Stimulated activated CD4-positive, alpha-beta T cell treated with anti-CD3 and anti-CD28 coated beads, TNF-alpha, amount 100 ng/mL, for 24 hours (primary cell): ENCODE measurements at places on chromosomes 5 and 9.
A peak's percentile ranks its signal among the peaks of the same experiment; 100 is the strongest.

DNA sequence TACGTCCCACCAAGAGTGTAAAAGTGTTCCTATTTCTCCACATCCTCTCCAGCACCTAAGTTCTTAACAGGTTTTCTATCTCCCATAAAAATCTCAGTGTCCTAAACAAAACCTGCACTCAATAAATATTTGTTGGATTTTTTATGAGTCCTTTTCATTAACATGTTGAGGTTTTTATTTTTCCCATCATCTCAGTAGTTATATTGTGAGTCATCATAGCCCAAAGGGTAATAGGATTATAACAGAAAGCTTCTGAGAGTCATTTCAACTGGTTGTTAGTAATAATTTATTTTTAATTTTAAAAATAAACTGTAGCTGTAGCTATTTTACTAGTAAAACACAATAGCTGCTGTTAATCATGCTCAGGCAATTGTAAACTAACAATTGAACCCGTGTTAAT is 331.6 kb upstream of the SLC30A5 start:
- no peak for DNase-seq

DNA sequence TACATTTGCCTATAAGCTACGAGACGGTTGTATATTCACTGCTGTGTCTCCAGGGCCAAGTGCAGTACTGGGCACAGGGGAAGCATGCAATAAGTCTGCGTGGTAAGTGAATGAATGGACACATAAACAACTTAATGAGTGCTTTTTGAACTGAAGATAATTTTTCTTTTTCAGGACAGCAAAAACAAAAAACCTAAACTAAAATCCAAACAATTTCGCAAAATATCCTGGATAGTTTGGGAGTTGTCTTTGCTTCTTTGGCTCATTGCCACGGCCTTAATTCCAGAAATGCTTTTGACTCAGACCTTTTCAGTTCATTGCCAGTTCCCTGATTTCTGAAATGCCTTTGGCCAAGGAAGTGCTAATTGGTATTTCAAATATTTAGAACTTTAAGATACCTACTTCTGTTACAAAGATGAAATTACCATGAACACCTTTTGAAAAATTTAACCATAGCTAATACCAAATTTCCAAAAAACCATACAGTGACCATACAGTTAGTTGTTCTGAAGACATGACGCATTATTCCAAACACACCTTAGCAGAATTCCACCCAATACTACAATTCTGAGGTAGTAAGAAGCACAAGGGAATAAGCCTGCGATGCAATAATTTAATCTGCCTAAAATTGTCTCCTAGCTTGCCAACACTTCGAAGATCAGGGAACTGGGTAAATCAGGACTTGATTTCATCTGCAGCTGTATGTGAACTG is 42.8 kb downstream of the TEK start:
- no peak for DNase-seq

- no peak for DNase-seq
Observed at GRCh38 chr5:72837524-72838096, 21.1 kb downstream of the TNPO1 start.

- DNase-seq, result no peak
Observed at GRCh38 chr5:148811756-148812155, 14.7 kb upstream of the ADRB2 start.

DNA sequence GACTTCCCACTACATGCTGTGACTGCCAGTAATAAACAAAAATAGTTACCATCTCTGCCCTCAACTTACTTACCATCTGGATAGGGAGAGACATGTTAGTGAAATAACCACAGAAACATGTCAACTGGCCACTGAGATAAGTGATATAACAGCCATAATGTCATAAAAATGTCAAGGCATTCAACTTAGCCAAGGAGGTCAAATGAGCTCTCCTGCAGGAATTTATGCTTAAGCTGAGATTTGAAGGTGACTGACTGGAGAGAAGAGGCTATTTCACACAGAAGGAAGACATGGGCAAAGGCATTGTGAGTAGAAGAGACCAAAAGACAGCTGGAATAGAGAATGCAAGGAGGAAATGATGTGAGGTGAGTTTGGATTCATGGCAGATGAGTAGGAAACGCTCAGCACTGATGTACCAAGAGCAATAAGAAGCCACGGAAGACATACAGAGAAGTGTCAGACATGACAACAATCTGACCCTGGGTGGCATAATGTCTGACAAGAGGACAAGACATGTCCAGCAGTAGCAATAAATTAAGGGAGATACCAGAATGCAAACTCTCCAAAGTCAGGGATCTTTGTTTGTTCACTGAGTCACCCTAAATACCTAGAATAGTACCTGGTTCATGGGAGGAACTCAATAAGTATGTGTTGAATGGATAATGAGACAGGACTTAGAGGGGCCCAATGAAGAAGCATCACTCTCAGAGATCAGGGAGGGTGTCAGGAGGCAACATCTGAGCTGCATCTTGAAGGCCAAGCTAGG is 318.8 kb downstream of the ACTL7B start:
- no peak for DNase-seq

- no peak for DNase-seq
Observed at GRCh38 chr5:59661954-59662615, 231.4 kb downstream of the PDE4D start.

GRCh38 chr5:28822071-28822470 is 1783.7 kb upstream of the CDH9 start:
- DNase-seq, result no peak

DNA sequence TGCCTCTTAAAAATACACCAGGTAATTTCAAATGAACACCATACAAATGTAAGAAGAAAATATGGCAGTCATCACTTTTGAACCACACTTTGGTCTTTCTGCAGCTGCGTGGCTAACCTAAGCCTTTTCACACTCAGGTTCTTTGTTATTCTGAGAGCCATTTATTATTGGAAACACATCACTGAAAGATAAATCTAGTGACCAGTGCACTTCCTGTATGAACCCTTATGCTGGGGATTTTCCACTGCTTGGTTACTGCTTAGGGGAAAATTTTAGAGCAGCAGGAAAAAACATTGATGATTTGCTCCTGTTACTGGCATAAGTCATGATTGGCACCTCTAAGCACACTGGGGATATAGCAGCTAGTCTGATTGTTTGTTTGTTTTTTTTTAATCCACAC is 58.6 kb upstream of the RANBP3L start:
- DNase-seq, result no peak

DNA sequence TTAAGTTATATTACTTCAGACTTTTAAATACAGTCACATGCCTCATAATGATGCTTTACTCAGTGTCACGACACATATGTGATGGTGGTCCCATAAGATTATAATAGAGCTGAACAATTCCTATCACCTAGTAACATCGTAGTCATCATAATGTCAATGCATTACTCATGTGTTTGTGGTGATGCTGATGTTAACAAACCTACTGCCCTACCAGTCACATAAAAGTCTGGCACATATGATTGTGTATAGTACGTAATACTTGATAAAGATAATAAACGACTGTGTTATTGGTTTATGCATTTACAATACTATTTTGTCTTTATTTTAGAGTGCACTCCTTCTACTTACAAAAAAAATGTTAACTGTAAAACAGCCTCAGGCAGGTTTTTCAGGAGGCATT is 103.7 kb downstream of the PAM start:
- DNase-seq, result no peak

DNA sequence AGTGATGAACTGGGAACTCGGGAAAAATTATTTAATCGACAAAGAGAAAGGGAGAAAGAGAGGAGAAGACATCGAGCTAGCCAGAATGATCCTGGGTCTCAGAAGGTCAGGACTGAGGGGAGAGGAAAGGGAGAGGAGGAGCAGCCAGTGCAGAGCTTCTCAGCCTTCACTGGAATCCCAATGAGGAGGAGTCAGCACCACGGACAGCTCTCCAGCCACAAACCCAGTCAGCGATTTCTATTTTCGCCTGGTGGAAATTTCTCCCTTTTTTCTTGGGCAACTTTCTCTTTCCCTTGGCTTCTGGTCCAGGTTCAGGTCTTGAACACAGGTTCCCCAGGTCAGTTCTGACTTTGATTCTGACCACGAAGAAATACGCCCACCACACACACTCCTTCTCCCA is 1.6 kb upstream of the BRINP1 start:
- DNase-seq, result no peak

GRCh38 chr5:68367287-68367686 is 151.7 kb downstream of the PIK3R1 start:
- DNase-seq, result no peak

DNA sequence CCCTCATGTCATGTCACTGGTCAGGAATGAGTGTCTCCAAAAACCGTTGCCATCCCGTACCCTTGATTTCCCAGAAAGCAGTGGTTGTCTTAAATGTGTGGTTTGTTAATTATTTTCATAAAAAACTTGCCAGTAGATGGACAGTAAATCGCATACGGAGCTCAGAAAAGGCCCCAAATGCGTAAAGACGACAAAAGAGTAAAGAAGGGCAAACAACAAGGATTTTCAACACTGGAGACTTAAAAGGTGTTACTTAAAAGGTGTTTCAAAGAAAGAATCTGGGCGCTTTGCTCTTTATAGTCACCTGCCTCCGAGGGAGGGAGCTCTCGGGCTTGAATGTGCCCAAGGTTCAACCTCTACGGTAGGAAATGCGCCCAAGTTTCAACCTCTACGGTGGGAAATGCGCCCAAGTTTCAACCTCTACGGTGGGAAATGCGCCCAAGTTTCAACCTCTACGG is 734 bp downstream of the KIF27 start:
- DNase-seq, result no peak

DNA sequence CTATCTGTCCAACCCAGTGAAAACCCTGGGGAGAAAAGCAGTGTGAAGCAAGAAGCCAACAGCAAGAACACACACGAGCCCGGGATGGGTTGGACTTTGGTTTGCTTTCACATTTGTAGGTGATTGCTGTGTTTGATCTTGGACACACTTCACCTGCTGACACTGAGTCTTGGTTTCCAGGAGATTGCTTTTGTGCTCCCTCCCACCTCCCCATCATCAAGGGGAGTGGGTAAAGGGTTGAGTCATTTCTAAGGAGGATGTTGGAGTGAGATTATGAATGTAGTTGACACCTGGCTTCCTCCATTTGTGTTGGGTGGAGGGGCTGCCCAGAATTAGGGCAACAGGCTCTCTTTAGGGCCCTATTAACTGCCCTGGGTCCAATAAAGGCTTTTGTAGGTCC is 37.5 kb downstream of the ANKDD1B start:
- DNase-seq, result no peak

DNA sequence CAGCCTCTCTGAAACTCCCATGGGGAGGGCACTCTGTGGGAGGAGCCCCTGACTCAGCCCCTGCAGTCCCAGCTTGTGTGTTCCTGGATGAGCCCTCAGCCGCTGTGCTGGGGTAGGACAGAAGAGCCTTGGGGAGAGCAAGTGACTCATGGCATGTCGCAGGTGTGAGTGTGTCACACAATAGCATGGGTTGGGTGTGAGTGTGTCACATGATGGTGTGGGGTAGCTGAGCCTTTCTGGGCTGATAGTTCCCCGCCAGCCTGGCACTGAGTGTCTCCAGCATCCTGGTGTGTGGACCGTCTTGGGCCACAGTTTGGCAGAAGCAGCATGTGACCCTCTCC is 83.4 kb downstream of the PHF2 start:
- DNase-seq, result no peak

DNA sequence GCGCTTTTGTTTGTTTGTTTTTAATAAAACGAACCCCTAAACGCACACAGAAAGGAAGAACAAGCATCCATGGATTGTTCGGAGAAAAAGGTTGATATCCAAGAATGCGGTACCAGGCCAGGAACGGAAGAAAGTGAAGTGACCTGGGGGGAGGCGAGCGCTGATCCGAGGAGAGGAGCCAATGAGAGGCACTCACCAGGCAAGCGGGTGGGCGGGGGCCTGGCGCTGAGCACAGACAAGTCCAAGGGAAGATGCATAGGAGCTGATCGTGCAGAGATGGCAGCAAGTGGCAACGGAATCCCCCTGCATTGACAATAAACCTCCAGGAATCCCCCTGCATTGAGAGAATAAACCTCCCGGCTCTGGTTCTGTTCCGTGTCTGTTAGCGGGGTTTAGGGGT is 8.4 kb downstream of the OBP2B start:
- no peak for DNase-seq

DNA sequence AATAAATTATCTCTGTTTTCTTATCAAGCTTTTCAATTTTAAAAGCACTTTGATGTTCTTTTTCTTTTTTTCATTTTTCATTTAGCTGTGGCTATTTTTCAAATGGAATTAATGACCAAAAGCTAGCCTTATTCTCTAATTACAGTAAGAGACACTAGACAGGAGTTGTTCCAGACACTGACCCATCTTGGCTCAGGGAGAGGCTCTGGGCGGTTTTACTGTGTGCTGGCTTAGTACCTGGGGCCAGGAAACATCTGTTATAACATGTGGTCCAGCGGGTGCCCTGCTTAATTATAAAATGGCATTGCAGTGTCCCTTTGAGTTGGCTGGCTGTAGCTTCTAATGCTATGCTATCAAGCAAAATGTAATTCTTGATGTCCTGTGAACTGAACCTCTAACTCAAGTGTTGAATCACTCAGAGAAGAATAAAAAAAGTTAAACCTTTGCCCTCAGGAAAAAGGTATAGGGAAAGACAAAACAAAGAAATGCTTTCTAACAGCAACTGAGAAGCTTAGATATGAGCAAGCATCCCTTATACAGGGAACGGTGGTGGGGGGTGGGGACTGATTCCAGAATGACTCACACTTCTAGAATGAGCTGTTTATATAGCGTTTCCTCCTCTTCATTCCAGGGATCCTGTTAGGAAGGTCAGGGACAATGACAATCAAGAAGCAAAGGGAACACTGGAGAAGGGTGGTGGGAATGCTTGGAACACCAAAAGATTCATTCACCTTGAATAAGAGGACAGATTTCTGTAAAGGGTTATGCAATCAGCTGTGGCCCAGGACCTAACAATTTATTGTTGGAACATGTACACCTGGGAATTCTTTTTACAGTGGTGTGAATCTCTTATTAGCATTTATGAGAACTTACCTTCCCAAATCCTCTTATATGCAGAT is 58.7 kb upstream of the NFIB start:
- no peak for DNase-seq

- DNase-seq, result no peak
Observed at GRCh38 chr5:113090336-113091106, 113.9 kb downstream of the DCP2 start.

DNA sequence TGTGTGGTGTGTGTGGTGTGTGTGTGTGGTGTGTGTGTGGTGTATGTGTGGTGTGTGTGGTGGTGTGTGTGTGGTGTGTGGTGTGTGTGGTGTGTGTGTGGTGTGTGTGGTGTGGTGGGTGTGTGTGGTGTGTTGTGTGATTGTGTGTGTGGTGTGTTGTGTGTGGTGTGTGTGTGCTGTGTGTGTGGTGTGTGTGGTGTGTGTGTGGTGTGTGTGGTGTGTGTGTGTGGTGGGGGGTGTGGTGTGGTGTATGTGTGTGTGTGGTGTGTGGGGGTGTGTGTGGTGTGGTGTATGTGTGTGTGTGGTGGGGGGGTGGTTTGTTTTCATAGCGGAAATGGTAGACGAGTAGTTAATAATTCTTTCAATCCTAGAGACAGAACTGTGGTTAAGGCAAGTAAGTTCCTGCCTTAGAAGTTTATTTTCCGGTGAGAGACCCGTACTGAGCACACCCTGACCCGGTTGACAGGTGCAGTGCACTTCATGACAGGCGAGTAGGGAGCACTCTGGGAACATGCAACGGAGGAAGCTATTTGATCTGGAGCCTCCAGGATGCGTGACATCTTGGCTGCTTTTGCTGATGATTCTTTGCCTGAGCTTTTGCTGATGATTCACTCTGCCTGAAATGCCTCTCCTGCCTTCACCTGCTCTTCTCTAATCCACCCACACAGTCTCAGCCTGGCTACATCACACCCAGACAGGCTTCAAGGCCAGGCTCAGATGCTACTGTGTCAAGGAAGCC is 21.7 kb upstream of the FAT2 start:
- DNase-seq, result peak; percentile 21
